ENCODE measurements at places on chromosomes 1 and 21.

DNA sequence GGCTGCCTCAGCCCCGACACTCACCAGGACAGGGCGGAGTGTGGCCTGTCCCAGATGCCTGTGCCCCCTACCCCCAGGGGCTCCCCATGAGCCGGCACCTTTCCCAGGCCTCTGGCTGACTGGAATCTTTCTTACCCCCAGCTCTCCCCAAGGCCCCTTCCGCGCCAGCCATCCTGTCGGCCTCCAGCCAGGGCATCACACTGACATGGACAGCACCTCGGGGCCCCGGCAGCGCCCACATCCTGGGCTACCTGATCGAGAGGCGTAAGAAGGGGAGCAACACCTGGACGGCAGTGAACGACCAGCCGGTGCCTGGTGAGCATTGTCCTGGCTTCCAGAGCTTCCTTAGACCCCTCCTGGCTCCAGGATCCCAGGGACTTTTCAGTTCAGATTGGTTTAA is 26.5 kb downstream of the IGFN1 start:
- DNase-seq = peak; percentile 21

GRCh38 chr1:242133796-242134195 is 134.9 kb upstream of the MAP1LC3C start:
- DNase-seq = no peak

GRCh38 chr1:89957107-89957506 is 37.8 kb upstream of the ZNF326 start:
- DNase-seq = no peak

GRCh38 chr1:74584185-74584584 is 71.8 kb upstream of the LRRC53 start:
- no peak for DNase-seq

DNA sequence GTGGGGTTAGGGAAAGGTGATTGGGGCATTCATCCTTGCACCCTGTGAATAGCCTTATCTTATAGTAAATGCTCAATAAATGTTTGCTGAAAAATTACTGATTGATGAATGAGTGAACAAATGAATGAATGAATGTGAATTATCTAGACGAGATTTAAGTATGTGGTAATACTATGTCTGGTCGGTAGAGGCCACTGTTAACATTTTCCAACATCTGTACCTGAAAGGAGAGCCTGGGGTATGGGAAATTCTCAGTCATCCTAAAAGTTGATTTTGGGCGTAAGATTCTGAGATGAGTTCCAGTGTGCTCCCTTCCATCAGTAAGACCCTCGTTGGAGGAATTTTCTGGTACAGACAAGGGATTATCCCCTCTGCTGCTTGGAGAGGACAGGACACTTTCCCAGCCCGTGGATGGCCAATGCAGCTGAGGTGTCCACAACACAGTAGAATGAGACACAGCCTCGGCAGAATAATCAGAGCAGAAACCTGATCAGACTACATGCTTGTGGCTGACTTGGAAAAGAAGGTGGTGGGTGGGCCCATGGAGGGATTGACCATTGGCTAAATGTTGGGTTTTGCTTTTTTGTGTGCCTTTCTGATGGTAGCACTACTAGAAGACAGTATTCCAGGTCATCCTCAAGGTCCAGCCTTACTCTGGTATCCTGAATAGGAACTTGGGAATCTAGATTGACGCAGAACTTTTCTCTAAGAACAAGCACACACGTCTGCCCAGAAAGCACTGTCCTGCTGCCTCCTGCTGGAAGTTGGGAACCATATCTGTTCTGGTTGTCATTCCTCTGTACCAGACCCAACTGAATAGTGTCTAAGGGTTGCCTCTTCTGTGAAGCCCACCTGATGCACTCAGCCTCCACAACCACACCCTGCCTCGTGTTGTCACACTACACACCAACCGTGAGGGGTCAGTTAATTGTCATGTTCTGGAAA is 262.0 kb downstream of the TNR start:
- no peak for DNase-seq

DNA sequence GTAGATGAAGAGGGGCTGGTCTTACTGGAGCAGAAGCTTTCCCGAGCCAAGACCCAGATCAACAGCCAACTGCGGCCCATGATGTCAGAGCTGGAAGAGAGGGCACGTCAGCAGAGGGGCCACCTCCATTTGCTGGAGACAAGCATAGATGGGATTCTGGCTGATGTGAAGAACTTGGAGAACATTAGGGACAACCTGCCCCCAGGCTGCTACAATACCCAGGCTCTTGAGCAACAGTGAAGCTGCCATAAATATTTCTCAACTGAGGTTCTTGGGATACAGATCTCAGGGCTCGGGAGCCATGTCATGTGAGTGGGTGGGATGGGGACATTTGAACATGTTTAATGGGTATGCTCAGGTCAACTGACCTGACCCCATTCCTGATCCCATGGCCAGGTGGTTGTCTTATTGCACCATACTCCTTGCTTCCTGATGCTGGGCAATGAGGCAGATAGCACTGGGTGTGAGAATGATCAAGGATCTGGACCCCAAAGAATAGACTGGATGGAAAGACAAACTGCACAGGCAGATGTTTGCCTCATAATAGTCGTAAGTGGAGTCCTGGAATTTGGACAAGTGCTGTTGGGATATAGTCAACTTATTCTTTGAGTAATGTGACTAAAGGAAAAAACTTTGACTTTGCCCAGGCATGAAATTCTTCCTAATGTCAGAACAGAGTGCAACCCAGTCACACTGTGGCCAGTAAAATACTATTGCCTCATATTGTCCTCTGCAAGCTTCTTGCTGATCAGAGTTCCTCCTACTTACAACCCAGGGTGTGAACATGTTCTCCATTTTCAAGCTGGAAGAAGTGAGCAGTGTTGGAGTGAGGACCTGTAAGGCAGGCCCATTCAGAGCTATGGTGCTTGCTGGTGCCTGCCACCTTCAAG is 57.3 kb downstream of the LAMC2 start:
- DNase-seq = no peak

DNA sequence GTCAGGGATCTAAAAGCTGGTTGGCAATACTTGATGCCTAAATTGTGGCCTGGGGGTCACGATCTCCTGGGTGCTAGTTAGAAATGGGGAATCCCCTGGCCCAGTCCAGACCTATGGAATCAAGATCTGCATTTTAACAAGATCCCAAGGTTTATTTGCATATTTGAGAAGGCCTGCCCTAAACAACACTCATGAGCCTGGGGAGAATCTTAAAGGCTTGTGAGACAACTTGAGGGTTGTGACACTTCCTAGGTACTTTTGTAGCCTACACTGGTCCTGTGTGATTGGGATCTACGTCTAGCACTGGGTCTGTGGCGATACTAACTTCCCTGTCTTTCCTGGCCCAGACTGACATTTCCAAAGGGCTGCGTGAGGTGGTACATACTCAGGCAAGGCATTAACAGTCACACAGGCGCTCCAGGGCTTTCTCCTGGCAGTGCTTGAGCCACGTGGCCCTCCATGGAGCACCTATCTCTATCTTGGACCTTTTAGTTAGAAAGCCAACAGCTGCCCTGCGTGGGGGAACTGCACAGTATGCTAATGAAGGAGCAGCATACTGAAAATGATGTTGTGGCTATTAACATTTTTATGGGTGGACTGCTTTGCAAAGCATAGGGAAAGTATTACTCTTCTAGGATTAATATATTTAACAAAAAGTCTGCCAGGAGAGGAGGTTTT is 263.1 kb downstream of the ST6GALNAC3 start:
- DNase-seq = no peak

DNA sequence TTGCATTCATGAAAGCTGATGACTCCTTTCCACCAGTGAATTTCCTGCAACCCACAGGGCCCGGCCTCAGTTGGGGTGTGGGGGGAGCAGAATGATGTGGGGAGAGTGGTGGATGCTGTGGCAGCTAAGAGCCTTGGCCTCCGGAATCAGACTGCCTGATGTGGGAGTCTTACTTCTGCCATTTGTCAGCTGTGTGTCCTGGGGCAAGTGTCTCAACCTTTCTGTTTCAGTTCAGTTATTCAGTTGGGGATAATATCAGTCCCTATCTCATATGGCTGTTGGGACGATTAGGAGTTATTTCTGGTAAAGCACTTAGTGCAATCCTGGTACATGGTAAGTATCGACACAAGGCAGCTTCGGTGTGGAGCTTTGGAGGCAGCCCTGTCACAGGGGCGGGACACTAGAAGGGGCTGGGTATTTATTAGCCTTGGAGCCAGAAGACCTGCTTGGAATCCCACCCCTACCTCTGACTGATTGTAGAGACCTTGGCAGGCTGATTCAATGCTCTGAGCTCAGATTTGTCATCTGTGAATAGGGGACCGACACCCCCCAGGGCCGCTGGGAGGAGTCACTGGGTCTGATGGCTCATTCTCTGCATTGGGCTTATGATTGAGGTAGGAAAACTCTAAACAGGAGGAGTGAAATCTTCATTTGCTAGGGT is 19.6 kb downstream of the ARHGEF10L start:
- no peak for DNase-seq

- DNase-seq = no peak
Observed at GRCh38 chr1:13699510-13699909, 478 bp upstream of the PRDM2 start.

DNA sequence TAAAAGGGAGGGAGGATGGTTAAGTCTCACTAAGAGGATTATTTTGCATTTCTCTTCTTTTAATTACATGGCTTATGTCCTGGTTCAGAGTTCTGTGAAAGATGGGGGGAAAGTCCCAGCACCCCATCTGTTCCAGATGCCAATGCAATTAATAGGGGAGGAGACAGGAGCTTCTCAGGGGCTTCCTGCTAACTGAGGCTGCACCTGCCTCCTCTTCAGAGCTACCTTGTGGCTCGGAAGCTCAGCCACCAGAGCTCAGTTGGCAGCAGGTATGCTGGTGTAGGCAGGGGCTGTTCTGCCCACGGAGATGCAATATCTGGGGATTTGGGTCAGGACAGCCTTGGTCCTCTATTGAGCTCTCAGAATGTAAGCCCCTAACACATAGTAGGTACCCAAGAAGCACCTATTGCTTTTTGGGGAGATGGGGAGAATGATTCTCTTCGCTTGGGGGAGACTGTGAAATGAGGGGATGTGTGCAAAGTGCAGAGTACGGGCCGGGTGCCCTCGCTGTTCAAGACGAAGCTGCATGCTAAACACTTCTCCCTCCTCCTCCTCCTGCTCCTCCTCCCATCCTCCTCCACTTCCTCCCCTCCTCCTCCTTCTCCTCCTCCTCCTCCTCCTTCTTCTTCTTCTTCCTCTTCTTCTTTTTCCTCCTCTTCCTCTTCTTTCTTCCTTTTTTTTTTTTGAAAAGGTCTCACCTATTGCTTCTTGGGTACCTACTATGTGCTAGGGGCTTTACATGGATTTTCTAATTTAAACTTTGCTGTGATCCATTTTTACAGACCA is 279.0 kb downstream of the PTPRU start:
- DNase-seq = peak; percentile 16

DNA sequence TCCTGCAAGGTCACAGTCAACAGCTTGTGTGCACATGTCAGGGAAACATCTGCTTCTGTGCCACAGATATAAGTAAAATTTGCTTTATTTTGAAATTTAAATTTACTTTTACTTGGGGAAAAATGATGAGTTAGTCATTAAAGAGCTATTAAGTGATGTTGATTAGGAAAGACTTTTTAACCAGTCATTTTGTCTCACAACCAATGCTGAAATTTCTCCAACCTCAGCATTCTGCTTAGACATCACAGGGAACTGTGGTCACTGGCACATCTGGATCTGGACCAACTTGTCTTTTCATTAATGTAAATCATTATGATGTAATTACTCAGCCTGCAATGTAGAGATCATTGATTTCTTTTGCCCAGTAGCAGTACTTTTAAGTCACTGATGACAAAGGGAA is 301.0 kb downstream of the TTLL7 start:
- DNase-seq = no peak
